ENCODE measurements at places on chromosomes 13 and 19.

GRCh38 chr19:50925734-50926133, 14.5 kb upstream of the KLK4 start:
- no peak for DNase-seq

DNA sequence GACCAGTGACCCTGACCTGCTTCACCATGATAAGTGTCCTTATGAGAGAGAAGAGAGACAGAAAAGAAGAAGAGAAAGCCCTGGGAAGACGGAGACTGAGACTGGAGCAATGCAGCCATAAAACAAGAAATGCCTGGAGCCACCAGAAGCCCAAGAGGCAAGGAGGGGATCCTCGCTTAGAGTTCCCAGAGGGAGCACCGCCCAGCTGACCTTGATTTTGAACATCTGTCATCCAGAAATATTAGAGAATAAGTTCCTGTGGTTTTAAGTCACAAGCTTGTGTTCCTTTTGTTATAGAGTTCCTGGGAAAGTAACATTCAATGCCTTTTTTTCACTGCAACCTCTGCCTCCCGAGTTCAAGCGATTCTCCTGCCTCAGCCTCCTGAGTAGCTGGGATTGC, 20.2 kb downstream of the CERS1 start:
- no peak for DNase-seq

DNA sequence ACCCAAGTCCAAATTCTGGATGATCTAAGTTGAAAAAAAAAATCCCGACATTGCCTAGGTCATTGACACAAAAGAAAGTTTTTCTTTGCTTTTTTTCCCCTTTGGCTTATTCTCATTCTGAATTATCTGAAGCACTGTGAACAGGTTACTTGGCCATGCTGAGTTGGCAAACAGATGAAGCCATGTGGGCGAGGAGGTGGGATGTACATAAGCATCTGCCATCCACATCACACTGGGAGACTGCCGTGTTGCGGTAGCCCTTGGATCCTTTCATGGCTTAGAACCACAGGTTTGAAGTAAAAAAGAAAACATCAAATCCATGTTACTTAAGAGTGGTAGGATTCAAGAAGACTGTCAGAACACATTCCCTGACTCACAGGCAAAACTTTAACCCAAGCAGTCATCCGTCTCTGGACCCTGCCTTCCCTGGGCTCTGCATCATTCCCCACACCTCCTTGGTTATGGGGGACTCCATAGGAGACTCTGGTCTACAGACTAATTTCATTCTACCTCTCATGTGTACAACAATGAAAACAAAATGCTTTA, 242.5 kb upstream of the SERP2 start:
- no peak for DNase-seq

DNA sequence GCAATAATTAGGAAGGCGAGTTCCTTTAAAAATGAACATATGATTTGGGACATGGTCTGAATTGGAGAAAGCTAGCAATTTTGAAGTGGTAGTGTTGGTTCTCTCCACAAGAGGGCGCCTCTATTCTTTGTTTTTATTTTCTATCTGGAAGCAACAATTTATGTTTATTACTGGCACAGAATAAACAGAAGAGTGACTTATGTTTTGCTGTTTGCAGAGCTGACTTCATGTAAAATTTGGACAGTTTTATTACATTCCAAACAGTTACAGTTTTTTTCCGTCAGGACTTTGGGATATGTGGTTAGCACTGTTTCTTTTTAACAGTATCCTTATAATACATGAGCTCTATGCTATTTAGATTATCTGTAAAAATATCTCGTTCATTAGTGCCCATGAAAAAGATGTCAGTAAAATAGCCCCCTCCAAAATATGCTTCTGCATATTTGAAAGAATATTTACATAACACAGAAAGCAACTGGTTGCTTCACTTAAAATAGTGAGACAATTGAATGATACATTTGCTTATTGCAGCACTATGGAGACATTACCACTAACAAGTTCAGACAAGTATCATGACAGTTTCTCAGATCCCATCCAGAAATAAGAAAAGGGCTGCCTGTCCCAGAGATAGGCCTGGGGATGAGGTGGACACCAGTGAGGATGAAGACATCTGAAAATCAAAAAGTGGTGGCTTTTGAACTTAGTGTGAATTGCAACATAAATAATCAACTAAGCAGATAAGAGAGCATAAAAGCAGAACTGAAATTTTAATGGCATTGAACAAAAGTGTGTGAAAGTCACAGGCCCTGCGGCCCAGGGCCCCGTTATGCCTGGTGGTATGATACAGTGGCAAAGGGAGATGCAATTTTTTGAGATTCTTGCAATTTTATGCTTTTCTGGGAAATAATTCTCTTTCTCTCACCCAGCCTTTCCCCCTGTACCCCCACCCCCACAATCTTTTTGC, 32.3 kb upstream of the FGF9 start:
- peak; percentile 2 for DNase-seq

DNA sequence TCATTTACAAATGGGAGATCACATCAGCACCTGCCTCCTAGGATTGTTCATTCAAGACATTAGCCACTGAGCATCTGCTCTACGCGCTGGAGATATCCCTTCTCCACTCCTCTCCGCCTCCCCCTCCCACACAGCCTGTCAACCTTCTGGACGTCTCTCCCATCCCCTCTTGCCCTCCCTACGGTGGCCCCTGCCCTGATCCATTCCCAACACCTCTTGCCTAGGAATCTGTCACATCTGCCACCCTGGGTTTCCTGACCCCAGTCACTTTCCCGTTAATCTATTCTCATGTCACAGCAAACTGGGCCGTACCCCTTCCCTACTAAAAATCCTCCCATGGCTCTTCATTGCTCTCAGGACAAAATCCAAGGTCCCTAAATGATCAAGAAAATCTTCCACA, 10.3 kb downstream of the DYRK1B start:
- no peak for DNase-seq

- peak; percentile 18 for DNase-seq
These were observed 127.0 kb downstream of the IER2 start for GRCh38 chr19:13277104-13277809.

DNA sequence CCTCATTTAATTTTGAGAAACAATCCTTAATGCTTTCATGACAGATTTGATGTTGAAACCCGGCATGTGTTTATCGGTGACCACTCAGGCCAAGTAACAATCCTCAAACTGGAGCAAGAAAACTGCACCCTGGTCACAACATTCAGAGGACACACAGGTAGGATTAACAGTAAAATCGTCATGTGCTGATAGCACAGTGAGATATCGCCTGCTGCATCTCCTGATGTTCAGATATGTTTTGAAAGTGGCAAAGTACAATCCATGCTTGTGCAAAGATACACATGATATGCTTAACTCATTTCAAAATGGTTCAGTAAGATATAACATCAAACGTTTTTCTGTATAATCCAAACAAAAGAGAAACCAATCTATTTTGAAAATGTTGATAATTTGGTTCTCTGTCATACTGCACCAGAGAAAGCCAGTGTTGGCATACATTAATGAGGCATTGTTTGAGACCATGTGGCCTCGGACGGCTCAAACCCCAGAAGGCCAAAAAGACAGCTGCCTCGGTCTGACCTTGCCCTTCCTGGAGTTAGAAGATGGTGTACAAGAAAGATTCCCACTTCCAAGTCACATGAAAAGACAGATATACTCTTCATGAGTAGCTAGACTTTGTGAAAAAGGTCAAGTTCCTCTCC, 76.2 kb downstream of the DHRS12 start:
- DNase-seq: no peak

DNA sequence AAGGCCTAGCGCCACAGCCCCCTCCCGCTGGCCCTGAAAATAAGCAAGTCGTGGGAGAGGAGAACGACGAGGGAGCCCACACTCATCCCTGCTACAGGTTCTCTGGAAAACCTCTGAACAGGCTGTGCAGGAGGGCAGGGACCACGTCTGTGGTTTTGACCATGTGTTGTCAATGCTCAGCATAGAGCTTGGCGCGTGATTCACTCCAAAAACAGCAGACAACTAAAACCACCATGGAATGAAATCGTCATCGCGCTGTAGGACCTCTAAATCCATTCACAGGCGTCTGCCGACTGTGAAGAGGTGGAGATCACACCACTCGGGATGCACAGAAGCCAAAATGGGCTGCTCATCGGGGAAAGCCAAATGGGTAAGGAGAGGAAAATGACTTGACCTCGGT, 121.3 kb downstream of the COL4A1 start:
- no peak for DNase-seq

- no peak for DNase-seq
These were observed 6.5 kb downstream of the SPART start for GRCh38 chr13:36339600-36340155.

GRCh38 chr13:71082631-71083030, 784.4 kb downstream of the DACH1 start:
- no peak for DNase-seq

DNA sequence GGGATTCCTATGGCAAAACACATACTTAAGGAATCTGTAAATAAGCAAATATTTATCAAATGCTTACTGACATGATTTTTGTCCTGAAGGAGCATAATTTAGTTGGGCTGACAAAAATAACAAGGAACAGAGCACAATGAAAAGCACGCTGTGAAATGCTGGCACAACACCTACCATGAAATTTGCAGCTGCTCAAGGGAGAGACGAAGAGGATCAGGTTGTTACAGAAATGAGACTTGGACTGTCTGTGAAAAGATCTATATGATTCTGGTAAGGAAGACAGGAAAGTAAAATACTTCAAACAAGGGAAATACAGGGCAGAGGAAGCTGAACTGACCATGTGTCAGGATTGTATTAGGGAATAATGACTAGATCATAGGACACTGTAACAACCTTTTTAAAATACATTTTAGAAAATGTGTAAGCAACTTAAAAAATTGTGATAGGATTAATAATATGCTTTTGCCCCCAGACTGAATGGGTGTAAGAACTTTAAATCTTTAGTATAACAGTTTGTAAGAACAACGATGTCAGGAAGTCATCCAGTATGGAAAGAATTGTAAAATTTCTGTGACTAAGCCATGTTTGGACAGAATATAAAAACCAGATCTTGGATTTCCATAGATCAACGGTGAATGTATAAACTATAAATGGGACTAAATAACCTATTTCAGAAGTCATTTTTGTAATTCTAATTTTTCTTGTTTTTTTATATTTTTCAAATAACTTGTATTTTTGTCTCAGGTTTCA, 1556.0 kb downstream of the EFNB2 start:
- no peak for DNase-seq

DNA sequence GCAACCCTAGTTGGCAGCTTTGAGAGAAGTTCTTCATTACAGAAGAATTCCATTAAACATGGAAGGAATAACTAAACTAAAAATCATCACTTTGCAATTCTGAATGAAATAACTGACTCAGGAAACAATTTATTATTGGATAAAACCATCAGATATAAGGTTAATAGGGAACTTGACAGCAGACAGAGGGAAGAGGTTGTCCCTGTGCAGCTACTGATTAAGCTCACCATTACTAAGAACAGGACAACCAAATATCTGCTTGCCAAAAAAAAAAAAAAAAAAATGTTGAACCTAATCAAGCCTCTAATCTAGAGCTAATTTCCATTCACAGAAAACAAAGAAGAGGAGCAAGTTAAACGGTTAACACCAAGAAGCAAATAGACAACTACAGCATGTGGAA, 12.8 kb downstream of the N4BP2L2 start:
- no peak for DNase-seq

DNA sequence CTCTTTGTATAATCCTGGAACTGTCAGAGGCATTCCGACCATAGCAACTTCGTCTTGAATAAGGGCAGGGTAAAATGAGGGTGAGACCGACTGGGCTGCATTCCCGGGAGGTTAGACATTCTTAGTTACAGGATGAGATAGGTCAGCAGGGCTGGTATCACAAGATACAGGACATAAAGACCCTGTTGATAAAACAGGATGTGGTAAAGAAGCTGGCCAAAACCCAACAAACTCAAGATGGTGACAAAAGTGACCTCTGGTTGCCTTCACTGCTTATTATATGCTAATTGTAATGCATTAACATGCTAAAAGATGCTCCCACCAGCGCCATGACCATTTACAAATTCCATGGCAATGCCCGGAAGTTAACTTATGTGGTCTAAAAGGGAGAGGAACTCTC, 27.7 kb upstream of the MBNL2 start:
- no peak for DNase-seq

GRCh38 chr19:11138601-11139300, 16.8 kb downstream of the SPC24 start:
- no peak for DNase-seq

- DNase-seq: no peak
These were observed 15.5 kb upstream of the ZNF835 start for GRCh38 chr19:56687031-56687430.

DNA sequence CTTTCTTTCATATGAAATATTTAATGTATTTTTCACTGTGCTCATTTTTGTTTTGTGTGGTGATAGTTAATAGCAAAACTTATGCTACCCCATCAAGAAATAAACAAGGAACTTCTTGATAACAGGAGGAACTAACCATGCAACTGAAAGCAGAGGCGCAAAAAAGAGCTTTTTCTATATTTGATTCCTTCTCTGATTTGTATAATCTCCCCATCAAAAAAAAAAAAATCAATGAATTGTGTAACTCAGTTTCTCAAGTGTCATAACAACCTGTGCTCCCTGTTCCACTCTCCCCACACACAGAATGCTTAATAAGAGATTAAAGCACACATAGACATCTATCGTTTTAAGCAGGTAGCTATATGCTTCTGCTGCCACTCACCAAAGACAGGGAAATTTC, 67.3 kb upstream of the MED4 start:
- no peak for DNase-seq

DNA sequence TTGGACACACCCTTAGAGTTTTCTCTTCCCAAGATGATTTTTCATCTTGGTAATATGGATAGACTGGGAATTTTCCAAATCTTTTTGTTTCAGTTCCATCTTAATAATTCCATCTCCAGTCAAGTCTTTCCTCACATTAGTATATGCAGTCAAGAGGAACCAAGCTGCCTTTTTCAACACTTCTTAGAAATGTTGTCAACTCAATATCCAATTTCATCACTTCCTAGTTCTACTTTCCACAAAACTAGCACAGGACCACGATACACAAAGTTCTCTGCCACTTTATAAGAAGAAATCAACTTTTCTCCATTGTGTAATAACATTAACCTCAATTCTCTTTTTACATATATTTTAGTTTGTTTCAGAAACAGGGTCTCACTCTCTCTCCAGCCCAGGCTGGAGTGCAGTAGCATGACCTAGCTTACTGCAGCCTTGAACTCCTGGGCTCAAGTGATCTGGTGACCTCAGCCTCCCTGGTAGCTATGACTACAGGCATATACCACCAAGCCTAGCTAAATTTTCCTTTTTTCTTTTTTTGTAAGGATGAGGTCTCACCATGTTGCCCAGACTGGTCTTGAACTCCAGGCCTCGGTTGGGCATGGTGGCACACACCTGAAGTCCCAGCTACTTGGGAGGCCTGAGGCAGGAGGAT, 15.5 kb downstream of the ZNF443 start:
- DNase-seq: no peak

DNA sequence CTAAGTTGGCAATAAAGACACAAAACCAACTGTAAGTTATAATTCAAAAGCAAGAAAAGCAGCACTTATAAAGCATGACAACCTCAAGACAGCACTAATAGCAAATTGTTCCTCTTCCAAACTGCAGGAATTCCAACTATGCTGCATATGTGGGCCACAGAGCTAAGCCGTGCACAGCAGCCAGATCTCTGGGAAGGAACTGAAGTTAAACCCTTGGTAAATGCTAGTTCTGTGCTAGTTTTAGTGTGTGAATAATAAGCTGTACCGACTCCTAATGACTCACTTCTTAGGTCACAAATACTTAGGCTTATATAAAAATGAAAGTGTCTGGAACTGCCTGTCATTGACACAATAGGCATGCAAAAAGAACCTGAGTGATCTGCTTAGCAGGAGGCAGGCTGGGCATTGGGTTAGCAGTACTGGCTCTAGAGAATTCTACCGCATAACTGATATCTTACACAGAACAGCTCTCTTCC, 21.2 kb upstream of the GTF3A start:
- DNase-seq: no peak

- DNase-seq: no peak
These were observed 6.9 kb upstream of the FBXL3 start for GRCh38 chr13:77033717-77034302.

Measured in NCI-H1436 treated with DMSO at 0.1 percent for 48 hours (cell line).